ENCODE measurements at places on chromosomes 11 and 22.

DNA sequence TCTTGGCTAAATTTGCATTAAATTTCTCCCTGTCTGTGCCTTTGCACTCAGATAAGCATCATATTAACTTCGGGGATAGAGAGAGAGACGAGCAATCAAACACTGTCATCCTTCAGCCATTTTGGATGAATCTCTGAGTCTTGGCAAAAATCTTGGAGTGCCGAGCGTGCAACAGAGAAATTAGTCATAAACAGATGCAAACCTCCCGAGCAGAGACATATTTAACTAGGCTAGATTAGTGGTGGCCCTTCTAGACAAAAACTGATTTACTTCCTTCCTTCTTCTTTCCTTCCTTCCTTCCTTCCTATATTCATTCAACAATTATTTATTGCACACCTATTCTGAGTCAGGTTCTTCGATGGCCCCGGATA lies 114.4 kb upstream of the BLID start:
- DNase-seq, result no peak

- DNase-seq, result no peak
Measured at GRCh38 chr11:15396778-15397177, 282.1 kb downstream of the INSC start.

- no peak for DNase-seq
Measured at GRCh38 chr11:103266167-103266831, 157.1 kb downstream of the DYNC2H1 start.

GRCh38 chr11:134098566-134099184 lies 29.8 kb downstream of the JAM3 start:
- DNase-seq, result peak; percentile 15

DNA sequence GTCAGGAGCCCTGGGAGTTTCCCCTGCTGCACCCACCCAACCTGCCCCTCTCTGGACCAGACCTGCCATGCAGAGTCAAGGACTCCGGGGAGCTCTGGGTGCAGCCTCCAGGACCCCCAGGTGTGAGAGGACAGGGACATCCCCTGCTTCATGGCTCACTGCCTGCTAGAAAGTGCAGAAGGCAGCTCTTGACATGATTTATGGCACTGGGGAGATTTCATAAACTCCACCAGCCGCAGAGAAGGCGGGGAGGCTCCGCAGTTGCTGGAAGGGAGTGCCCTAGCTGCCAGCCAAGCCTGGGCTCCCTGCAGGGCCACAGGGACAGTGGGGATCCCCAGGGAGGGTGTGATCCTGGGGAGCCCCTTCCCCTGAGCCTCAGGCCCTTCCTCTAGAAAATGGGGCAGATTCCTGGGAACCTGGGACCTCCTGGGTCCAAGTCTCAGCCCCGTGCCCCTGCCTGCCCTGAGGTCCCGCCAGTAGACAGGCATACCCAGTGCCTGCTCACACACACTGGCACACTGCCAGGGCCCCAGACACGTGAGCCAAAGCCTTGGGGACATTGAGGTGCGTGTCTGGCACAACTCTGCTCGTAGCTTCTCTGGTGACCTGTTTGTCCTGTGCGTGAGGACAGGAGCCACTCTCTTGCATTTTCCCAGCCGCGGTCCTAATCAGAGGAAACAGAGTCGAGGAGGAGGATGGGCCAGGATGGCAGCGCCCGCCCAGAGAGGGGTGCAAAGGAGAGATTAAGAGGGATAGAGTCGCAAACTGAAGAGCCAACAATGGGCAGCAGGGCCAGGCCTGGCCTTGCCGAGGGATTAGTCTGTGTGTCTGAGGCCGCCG lies 13.8 kb downstream of the CABP7 start:
- DNase-seq, result peak; percentile 33

DNA sequence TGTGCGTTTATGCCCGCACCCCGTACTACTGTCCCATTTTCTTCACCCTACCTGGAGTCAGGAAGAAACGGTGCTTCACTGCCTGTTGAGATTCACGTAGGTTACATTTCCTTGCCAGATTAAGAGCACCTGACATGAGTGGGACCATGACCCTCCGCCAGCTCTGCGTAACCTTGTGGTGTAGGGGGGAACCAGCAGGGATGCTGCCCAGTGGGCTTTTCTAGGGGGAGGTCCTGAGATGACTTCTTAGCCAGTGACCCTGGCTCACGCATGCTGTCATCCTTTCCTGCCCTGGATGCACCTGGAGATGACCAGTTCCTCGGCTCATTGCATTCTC lies 967 bp upstream of the ARVCF start:
- DNase-seq, result no peak

DNA sequence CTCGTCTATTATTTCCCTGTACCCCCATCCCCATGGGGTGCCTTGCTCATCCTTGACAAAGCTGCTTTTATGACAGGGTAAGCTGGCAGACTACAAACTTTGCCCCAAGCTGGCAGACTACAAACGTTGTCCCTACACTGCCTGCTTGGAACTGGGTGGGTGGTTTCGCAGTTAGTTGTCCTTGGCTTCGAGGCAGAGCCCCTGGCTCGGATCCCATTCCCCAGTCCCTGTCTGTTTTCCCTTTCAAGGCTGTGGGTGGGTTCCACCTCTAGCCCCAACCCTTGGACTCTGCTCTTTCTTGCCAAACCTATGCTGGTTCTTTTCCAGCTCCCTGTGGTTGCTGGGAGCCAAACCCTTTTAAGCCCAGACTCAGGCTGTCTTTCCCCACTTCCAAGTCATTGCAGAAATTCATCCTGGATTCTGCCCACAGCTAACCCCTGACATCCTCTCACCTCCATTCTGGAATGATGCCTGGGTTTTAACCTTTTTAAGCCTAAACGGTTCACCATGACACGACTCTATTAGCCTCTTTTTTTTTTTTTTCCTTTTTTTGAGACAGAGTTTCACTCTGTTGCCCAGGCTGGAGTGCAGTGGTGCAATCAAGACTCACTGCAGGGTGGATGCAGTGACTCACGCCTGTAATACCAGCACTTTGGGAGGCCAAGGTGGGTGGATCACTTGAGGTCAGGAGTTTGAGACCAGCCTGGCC lies 9.2 kb upstream of the RBM14 start:
- peak; percentile 40 for DNase-seq

DNA sequence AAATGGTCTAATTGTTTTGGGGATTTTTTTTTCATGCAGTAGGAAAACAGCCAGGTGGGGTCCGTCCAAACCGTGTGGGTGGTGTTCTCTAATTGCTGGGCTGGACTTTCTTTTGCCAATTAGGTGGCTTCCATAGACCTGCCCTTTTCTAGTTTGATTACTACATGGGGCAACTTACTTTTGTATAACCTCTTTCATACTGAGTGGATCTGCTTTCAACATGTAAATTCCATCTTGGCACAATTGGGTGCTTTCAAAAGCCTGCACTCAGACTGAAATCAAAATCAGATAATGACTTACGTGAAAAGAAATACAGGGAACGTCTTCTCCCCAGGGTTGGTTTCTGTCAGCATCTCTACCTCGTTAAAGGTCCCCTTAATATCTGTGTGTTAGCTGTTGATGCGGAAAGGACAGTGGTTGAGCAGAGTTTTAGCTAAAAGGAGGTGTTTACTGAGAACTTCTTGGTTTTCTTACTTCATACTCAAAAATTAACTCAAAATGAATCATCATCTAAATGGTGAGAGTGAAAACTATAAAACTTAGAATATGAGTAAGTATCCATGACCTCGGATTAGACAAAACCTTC lies 72.1 kb downstream of the BARX2 start:
- DNase-seq, result no peak

DNA sequence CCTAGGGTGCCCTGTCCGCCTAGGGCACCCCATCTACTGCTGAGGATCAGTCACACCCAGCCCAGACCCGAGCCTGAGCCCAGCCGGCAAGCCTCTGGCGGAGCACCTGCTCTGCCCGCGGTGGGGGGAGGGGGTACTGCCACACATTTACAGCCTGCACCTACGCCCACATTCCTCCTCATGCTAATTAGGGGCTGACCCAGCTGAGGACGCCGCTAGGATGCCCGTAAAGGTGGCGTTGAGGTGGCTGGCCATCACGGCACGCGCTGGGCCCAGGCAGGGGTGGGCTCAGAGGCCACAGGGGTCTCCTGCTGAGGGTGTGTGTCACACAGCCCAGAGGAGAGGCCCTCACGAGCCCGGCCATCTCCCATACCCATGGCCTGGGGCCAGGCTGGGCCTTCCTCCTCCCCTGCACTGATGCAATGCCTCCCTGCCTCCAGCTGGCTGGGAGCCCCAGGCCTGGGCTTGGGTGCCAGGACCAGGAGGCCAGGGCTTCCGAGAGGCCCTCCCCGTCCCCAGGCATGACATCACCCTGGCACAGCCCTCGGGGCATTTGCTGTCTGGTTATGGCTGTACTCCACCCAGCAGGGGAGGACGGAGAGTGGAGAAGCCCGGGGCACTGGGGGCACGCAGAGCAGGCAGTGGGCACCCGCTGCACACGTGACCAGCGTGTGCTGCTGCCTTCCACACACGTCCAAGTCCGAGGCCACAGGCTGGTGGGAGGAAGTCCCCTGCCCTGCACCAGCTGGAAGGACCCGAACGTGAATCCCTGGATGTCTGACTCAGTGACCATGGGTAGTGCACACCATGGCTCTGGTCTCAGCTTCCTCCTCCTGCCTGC lies 12.7 kb downstream of the DUSP8 start:
- peak; percentile 98 for DNase-seq

GRCh38 chr11:90229791-90230190 lies 6.9 kb upstream of the CHORDC1 start:
- peak; percentile 43 for DNase-seq

DNA sequence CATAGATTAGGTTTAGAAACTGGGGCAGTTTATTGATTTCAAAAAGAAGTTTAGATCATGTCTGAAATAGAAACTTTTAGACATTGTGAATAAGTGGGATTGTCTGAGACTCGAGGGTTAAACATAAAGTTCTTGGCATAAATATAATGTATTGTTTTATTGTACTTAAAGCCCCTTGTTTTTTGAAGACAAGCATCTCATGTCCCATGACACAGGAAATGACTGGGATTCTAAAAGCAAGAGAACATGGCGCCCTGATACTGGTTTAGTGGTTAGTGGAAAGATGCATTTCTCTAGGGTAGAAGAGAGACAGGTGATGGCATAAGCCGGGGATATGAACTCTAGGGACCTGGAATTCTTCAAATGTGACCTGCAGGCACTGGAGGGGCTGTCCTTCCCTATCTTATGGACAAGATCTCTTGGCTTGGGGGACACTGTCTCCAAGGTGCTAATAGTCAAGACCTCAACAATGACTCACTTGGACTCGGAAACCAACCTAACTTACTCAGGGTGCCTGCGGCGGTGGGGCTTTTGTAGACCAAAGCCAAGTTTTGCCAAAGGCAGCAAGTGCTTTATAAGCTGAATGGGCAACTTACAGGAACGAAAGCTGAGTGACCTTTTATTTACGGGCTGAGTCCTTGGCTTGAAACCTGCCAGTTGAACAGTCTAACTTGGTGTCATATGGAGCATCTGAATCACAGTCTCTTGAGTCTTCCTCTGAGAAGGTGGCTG lies 48.2 kb downstream of the UBASH3B start:
- DNase-seq, result no peak

GRCh38 chr22:30869667-30870395 lies 98.7 kb downstream of the MORC2 start:
- no peak for DNase-seq

DNA sequence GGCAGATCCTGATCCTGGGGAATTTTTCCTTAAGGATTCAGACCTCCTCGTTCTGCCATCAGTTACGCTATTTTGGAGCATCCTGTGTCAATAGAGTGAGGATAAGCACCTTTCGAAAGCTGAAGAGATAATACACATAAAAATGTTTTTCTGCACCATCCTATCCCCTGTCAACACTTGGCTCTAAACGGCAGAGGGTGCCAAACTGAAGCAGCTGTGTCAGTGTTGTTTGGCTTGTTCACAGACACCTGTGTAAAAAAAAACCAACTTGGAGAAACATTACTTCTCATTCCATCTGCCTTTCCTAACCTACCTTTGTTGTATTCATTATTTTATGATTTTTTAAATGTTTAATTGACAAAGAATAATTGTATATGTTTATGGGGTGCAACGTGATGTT lies 417.0 kb upstream of the DDI1 start:
- no peak for DNase-seq

Measured in NCI-H226 (cell line).